NCI-H1092 (cell line): ENCODE measurements at places on chromosomes 6 and 20.

- no peak for DNase-seq
Observed at GRCh38 chr6:140846503-140847261, 1286.0 kb upstream of the GJE1 start.

GRCh38 chr6:33714385-33715040 is 3.0 kb upstream of the UQCC2 start:
- no peak for DNase-seq

DNA sequence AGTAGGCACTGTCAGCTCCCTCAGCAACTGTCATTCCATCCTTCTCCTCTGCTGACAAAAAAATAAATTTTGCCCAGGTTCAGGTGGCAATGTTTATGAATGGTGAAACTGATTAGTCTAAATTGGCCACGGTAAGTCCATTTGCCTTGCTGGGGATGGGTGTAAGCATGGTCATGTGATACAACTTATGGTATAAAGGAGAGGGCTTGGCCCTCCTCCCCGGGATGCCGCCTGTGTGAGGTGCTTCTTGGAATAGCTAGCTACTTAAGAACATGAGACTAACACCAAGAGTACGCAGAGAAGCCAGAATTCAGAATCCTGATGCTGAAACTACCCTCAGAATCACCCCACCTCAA is 94.4 kb upstream of the MAP7 start:
- DNase-seq = no peak

- no peak for DNase-seq
Observed at GRCh38 chr6:143026696-143027449, 33.8 kb upstream of the AIG1 start.

DNA sequence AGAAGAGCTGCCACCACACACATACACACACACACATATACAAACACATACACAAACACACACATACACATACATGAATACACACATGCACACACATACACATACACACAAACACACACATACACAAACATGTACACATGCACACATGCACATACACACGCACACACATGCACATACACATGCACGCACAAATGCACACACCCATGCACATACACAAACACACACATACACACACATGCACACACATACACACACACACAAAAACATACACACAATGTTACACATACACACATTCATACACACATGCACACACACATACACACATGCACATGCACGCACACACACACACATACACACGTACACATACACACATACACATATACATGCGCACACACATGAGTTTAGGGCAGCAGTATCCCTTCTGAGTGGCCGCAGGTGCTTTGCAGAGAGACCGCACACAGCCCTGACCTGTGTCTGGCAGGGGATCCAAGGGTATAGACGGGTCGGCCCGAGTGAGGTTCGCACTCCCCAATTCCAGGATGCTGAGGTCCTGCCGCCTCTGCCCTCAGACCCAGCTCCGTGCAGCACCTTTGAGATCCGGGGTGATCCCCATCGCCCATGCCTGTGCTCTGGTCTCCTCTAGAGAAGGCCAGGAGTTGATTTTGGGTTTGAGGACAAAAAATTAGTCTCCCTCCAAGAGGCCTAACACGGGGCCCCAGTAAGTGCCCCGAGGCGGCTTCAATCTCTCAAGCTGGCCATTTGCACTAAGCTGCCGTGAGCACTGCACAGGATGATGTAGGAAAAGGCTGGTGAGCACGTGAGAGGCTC is 56.8 kb downstream of the TMEM242 start:
- DNase-seq = no peak

- no peak for DNase-seq
Observed at GRCh38 chr6:119138906-119139541, 60.6 kb upstream of the FAM184A start.

- no peak for DNase-seq
Observed at GRCh38 chr20:19794941-19795340, 36.9 kb downstream of the RIN2 start.

- DNase-seq = peak; percentile 43
Observed at GRCh38 chr20:47358672-47359529, 2.4 kb upstream of the ZMYND8 start.

- DNase-seq = no peak
Observed at GRCh38 chr6:2309122-2309521, 63.7 kb upstream of the GMDS start.

DNA sequence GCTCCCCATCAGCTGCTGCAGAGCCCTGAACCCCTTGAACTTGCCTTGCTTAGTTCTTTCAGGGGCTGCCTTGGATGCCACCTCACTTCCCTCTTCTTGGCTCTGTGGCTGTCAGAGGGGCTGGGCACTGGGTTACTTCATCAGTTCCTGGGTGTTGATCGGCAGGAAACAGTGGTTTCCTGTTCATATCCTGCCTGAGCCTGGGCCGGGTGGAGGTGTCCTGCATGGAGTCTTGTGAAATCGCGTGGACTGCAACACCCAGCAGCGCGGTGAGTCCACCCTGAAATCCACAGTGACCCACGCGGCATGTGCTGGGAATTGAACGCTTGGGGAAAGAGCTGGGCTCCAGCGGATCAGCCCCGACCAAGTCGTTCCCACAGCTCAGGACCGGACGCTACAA is 97.5 kb downstream of the CDH26 start:
- DNase-seq = no peak

GRCh38 chr20:45833883-45834796 is 541 bp downstream of the SNX21 start:
- DNase-seq = no peak

GRCh38 chr6:92147246-92147645 is 1272.1 kb downstream of the EPHA7 start:
- DNase-seq = no peak

DNA sequence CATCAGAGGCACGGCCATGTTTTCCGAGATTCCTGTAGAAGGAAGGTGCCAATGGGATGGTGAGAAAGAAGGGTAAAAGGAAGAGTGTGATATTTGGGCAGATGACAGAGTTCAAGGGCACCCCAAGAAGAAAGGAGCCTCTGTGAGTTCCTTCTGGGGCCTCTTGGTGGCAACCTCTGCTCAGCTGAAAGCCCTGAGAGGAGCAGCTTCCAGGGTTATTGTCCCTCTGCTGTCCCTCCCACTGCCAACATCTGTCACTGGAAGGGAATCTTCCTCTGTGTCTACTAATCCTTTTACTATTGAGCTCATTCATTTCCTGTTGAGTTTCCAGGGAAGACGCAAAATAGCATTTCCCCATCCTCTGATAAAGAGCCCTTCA is 40.0 kb upstream of the KCNK16 start:
- no peak for DNase-seq

GRCh38 chr6:145904868-145905267 is 59.3 kb downstream of the SHPRH start:
- DNase-seq = peak; percentile 62

GRCh38 chr6:3402310-3403237 is 54.3 kb downstream of the SLC22A23 start:
- no peak for DNase-seq

DNA sequence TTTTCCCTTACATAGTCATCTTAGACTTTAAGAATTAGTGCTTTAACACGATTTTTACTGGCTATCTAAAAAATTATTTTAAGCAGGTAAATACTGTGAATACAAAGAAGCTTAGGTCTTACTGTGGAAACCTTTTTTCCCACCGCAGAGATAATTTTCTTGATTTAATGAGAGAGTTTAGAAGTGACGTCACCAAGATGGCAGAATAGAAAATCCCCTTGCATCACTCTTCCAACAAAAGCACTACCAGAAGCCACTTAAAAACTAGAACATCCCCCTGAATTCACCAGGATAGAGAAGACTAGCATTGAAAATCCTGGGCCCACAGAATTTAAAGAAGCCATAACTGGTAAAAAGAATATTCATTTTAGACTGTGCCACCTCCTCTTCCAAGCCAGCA is 375.4 kb upstream of the PTCHD4 start:
- DNase-seq = no peak

GRCh38 chr20:9156529-9157280 is 87.8 kb downstream of the PLCB4 start:
- DNase-seq = no peak

GRCh38 chr20:13174402-13174801 is 46.7 kb upstream of the ISM1 start:
- no peak for DNase-seq

GRCh38 chr6:157994125-157994795 is 12.6 kb downstream of the SYNJ2 start:
- DNase-seq = no peak

DNA sequence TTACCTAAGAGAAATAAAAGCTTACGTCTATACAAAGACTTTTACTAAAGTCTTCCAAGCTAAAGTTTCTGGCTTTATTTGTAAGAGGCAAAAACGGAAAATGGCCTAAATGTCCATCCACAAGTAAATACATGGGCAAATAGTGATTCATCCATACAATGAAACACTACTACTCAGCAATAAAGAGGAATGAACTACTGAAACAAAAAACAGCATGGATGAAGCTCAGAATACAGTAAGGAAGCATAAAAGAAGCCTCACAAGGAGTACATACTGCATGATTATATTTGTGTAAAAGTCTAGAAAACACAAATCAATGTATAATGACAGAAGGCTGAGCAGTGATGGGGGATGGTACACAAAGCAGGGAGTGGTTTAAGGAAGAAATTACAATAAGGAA is 84.7 kb downstream of the F13A1 start:
- no peak for DNase-seq

DNA sequence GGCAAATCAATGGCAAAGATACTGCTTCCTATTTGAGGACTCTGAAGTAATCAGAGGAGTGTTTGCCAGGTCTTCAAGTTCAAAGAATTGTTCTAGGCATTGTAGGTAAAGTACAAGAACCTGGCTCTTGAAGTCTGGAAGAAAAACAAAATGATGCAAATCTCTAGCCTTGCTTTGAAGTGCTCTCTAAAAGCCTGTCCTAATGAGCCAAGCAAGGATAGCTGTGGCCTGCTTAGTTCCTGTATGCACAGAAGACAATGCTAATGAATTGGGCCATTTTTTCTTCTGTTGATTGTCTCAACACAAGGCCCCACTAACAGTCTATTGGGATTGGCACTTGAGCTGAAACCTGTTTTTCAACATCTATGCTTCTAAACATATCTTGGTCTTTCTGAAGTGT is 165.0 kb upstream of the POU3F2 start:
- no peak for DNase-seq

- DNase-seq = no peak
Observed at GRCh38 chr6:117306227-117306790, 41.0 kb downstream of the VGLL2 start.

GRCh38 chr6:73290435-73290834 is 27.4 kb upstream of the KHDC1 start:
- DNase-seq = no peak

GRCh38 chr20:56343861-56344381 is 14.9 kb upstream of the FAM210B start:
- no peak for DNase-seq

DNA sequence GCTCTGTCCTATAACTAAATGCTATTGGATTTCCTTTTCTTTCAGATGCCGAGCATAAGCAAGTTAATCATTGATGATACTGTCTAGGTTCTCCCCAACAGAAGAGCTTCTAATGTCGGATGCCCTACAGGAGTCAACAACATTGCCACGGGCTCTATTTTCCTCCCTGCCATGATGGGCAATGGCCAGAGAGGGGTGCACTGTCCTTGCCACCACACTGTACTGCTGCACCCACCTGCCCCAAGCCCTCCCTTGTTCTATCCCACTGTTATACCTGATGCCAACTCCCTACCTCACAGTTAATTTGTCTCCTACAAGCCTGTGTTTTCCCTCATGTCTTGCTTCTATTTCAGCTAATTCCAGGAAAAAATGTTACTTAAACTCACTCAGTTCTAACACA is 773.6 kb upstream of the CHD6 start:
- DNase-seq = no peak

DNA sequence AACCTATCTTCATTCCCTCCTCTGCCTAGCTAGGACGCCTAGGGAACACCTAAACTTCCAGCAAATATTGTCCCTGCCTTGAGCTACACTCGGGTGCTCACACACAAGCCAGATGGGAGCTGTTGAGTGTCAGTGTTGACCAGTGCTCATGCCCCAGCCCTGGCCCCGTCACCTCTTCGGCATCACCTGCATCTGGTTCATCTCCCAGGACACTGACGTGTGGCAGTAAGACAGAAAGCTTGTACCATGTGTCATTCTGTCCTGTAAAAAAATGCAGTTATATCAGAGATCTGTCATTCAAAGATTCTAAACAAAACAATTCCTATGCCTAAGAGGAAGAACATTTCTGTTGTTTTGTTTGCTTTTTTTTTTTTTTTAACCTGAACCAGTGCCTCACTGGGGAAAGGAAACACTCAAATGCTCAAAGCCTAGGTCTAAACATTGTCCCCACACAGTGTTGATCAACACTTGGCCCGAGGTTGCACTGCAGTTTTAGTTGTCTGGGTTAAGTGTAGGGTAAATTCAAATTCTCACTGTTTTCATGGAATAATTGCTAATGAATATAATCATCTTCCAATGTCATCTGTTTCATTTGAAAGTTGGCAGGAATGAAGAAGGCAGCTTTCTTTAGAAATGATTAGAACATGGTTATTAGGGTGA is 102.7 kb upstream of the SASH1 start:
- no peak for DNase-seq

GRCh38 chr6:47897247-47897646 is 115.4 kb downstream of the OPN5 start:
- no peak for DNase-seq

GRCh38 chr6:37580176-37580955 is 80.7 kb upstream of the CCDC167 start:
- no peak for DNase-seq

GRCh38 chr6:155177363-155177961 is 86.4 kb upstream of the CLDN20 start:
- peak; percentile 38 for DNase-seq

DNA sequence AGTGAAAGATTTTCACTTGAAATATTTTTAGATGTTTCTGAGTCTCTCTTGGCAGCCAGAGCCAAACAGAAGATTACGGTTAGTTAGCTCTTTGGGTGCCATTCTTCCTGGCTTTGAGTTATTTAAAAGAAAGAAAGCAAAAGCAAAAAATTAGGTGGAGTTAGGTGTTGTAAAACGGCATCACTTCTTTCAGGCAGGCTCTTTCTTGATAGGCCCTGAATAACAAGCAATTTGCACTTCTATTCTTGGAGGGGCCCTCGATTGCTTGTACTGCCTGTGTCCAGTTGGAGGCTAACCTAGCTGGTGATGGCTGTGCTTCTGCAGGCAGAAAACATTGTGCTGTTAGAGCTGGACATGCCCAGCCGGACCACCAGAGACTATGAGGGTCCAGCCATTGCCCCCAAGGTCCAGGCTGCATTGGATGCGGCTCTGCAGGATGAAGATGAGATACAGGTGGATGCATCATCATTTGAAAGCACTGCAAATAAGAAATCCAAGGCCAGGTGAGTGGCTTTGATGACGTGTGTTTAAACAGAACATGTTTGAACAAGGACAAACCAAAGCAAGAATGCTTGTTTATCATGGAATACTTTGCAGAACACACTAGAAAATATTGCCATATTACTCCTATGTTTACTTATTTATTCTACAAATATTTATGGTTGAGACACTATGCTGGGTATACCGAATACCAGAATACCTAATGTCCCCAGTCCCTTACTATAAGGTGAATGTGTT is 28.1 kb upstream of the ASXL1 start:
- no peak for DNase-seq

DNA sequence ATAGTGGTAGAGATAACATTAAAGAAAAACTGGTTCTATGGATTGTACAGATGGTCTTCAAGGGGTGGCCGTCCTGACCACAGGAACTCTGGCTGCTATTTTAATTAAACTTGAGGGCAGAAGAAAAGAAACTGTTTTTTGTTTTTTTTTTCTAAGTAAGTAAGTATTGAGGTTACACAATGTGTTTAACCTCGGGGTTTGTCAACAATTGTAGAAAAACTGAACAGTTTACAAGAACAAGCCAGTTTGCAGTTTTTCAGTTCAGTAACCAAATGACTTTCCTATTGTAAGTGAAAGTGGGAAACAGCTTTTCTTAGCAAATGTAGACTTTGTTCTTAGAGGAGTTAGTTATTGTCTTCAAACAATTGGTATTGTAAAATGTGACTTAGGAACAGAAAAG is 77.0 kb downstream of the PLCB1 start:
- DNase-seq = no peak
